ENCODE measurements at places on chromosomes 6 and 20.

- DNase-seq = no peak
These were observed 21.4 kb downstream of the RRBP1 start for GRCh38 chr20:17660667-17661066.

GRCh38 chr6:39517756-39518155 is 195.3 kb upstream of the KCNK16 start:
- no peak for DNase-seq

- no peak for DNase-seq
These were observed 99.0 kb downstream of the JARID2 start for GRCh38 chr6:15344831-15345230.

DNA sequence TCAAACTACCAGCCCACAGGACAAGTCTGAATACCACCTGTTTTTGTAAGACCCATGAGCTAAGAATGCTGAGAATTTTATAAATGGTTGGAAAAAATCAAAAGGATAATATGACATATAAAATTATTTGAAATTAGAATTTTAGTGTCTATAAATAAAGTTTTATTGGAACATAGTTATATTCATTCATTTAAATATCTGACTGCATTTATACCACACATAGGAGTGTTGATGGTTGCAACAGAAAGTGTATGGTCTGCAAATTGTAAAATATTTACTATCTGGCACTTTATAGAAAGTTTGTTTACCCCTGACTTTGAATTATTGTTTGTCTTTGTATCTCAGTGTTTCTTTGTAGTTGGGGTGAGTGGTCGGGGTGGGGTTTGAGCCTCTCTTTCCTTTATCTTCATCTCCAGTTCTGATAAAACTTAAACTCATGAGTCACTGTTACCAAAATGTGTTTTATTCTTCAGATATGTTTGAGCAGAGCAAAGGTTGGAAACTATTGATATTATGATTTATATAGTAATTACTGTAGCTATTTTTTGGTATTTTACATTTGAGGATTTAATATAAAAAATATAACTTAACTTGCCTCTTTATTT is 55.5 kb downstream of the CD2AP start:
- DNase-seq = no peak

All from HS-5 (cell line).